Endodermal cell (in vitro differentiated cells): ENCODE measurements at places on chromosomes 3 and 15. TPM values are rescaled to one million over a fixed set of nuclear protein-coding genes. Genes with fewer than 3 reads are reported as not detected.

The SERINC4 gene
- 0.16 and 0.18 TPM in 2 replicates for total RNA-seq

The FEZF2 gene
- not detected in 3 replicates for total RNA-seq

The SCAANT1 gene
- total RNA-seq: not detected in 2 replicates

The ZPLD1 gene
- total RNA-seq: 0.18 TPM in 1 of 2 replicates, not detected in the other

The DET1 gene
- total RNA-seq: 4.4 and 4.8 TPM in 2 replicates

- H3K27me3 ChIP-seq: peaks cover 85% of the 10 kb centered on the region
- no peaks in the 10 kb centered on the region for H3K36me3 ChIP-seq
- H3K4me1 ChIP-seq: peaks cover 4% of the 10 kb centered on the region
- H3K27ac ChIP-seq: no peak overlapping the region
- no peak for DNase-seq
These were observed 33.1 kb downstream of the RASGRP1 start for GRCh38 chr15:38531509-38531908.

DNA sequence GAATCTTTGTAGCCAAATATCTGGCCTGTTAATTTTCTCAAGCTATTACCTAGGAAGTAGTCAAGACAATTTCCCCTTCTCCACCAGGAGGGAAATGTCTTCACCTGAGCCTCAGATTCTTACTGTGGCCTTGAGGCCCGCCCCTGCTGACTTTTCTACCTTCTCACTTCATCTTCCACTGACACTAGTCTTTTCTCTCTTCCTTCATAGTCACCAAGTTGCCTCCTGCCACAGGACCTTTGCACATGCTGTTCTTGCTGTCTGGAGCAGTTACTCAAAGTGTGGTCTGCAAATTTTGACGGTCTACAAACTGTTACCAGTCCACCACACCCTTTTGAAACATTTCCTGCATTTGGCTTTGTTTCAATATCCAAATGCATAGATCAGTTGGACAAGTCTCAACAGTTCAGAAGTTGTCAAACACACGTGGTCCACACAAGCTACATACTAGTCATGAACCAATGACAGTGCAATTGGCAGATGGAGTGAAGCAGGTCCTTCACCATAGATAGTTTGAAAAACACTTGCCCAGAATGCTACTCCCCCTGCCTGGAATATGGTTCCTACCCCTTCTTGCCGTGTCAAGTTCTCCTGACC, 100.5 kb downstream of the OSBPL10 start:
- DNase-seq: no peak
- H3K27me3 ChIP-seq: no peaks in the 10 kb centered on the region
- H3K27ac ChIP-seq: no peak overlapping the region
- H3K4me3 ChIP-seq: no peak overlapping the region
- peaks cover 3% of the 10 kb centered on the region for H3K4me1 ChIP-seq
- H3K36me3 ChIP-seq: no peaks in the 10 kb centered on the region

DNA sequence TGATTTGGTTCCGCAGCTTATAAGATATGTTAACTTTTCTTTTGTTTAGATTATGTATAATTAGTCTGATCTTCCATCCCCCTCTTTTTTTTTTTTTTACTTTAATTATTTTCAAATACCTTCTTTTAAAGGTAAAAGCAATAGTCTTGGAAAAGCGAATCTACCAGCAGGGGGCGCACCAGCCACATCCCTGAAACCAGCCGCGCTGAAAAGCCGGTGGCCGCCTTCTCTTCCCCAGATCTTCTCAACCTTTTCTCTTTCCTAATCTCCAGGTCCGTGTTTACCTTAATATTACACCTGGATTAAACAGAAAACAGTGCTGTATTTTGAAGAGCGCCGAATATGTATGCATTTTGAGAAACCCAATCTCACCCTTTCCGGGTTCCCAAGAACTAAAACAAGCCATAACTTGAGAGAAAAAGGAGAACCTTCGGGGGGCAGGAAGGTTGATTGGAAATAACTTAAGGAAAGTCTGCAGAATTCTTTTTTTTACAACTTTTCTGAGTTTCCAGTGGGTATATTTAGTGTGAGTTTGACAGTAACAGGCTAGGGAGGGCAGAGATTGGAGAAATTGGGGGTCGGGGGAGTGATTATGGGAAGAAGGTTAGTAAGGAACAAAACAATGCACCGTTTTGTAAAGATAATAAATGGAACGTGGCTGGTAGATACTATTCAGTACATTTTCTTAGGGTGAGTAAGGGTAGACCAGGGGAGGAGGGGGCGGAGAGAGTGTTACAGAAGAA, 2.0 kb upstream of the SOX2 start:
- peaks cover 16% of the 10 kb centered on the region for H3K4me1 ChIP-seq
- peak overlapping the region; percentile 75 for H3K4me3 ChIP-seq
- H3K36me3 ChIP-seq: no peaks in the 10 kb centered on the region
- H3K27me3 ChIP-seq: peaks cover 84% of the 10 kb centered on the region
- peak; percentile 95 for DNase-seq
- peak overlapping the region; percentile 90 for H3K27ac ChIP-seq

DNA sequence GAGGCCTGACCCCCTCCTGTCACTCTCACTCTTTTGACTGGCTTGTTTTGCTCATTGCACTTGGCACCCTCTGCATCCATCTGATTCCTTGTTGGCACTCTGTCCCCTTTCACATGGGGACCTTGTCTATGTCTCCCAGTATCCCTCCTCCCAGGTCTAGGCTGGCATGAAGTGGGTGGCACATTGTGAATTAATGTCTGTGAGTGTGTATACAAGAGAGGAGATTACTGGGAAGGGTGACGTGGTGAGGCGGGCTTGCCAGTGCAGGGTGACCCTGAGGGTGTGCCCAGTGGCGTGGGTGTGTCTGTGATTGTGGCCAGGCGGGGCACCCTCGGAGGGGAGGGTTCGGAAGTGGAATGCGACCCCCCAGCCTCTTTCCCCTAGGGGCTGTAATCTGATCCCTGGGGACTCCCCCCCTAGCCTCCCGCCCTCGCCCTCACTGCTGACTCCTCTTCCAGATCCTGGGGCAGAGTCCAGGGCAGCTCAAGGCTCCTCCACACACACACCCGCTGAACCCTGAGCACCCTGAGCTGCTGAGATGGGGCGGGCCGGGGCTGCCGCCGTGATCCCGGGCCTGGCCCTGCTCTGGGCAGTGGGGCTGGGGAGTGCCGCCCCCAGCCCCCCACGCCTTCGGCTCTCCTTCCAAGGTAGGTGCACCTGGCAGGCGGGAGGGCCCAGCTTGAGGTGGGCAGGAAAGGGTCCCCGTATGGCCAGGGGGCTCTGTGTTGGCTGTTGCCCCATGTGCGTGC, at the start of gene SEMA3B:
Gene SEMA3B (plus strand): TSS at position 445 of the 749 bp plus-strand sequence. CDS start 94 bp downstream, at position 539.
- H3K4me3 ChIP-seq: no peak within 1 kb of the TSS
- H3K36me3 ChIP-seq: no peaks in the 10 kb centered on the region
- peak within 1 kb of the TSS; percentile 16 for H3K27ac ChIP-seq
- peak; percentile 63 for DNase-seq

- no peaks in the 10 kb centered on the region for H3K27me3 ChIP-seq
- no peak overlapping the region for H3K27ac ChIP-seq
- no peaks in the 10 kb centered on the region for H3K36me3 ChIP-seq
- no peak overlapping the region for H3K4me3 ChIP-seq
- no peak for DNase-seq
These were observed 28.6 kb upstream of the SH3BP5 start for GRCh38 chr3:15360788-15361493.

DNA sequence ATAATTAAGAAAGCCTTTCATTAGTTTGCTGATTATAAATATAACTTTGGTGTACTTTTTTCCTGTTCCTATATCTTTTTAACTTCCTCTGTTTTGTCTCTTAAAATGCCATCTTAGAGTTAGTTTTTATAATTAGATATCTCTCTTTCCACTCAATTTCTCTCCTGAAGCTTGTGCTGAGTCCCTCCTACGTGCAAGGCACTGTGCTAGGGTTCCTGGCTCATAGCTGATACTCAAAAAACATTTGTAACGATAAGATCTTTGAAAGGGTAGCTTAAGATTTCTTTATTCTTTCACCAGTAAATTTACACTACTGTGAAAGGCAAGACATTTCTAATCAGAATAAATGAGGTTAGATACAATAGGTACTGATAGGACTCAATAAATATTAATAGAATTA, 358.8 kb downstream of the MECOM start:
- no peaks in the 10 kb centered on the region for H3K36me3 ChIP-seq
- DNase-seq: no peak
- H3K4me1 ChIP-seq: peaks cover 18% of the 10 kb centered on the region

DNA sequence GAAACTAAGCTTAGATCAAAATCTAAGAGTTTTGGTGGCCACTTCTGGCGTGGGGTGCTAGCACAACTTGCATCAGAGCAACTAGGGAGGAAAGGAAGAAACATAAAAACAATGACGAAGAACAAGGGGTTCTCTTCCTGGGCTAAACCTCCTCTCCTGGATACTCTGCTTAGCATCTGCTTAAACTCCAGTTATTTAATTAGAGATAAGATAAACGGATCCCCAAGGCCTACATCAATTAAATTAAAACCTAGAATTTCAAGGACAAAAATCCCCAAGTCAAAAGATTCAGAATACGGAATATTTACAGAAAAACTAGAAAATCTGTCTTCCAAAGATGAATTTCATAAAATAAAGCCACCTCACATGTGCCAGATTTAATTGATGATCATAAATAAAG, 281.9 kb downstream of the SHOX2 start:
- no peaks in the 10 kb centered on the region for H3K36me3 ChIP-seq
- H3K27ac ChIP-seq: no peak overlapping the region
- H3K4me1 ChIP-seq: no peaks in the 10 kb centered on the region

GRCh38 chr3:58117561-58118181, 93.1 kb downstream of the DNASE1L3 start:
- DNase-seq: peak; percentile 59
- no peak overlapping the region for H3K4me3 ChIP-seq
- H3K4me1 ChIP-seq: no peaks in the 10 kb centered on the region
- peaks cover 95% of the 10 kb centered on the region for H3K36me3 ChIP-seq
- no peaks in the 10 kb centered on the region for H3K27me3 ChIP-seq

- H3K4me1 ChIP-seq: no peaks in the 10 kb centered on the region
- no peak for DNase-seq
- peak overlapping the region; percentile 82 for H3K4me3 ChIP-seq
- H3K27me3 ChIP-seq: peaks cover 10% of the 10 kb centered on the region
- H3K27ac ChIP-seq: peak overlapping the region; percentile 30
These were observed 657 bp downstream of the PATL2 start for GRCh38 chr15:44710236-44711095.

GRCh38 chr15:34782901-34783300, 12.4 kb downstream of the ACTC1 start:
- no peak overlapping the region for H3K4me3 ChIP-seq
- no peaks in the 10 kb centered on the region for H3K36me3 ChIP-seq
- H3K4me1 ChIP-seq: no peaks in the 10 kb centered on the region
- no peaks in the 10 kb centered on the region for H3K27me3 ChIP-seq
- no peak for DNase-seq

DNA sequence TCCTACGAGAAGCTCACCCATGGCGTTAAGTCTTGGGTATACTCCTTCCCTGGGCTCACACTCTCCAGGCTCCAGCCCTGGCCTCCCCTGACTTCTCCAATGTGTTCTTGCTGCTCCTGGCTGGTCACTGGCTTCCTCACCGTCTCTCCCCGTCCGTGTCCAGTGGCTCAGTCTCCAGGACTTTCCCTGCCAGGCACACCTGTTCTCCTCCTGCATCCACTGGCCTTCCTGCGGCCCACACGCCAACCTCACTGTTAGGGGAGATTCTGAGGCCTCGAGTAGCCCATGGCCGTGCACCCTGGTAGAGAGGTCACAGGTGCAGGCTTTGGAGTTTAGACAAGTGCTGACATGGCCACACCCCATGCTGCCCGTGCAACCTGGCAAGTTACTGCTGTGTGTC, 91.9 kb upstream of the SNRPA1 start:
- H3K4me3 ChIP-seq: no peak overlapping the region
- H3K4me1 ChIP-seq: no peaks in the 10 kb centered on the region
- H3K27me3 ChIP-seq: no peaks in the 10 kb centered on the region

- no peak overlapping the region for H3K27ac ChIP-seq
- H3K27me3 ChIP-seq: no peaks in the 10 kb centered on the region
- DNase-seq: no peak
- no peak overlapping the region for H3K4me3 ChIP-seq
- no peaks in the 10 kb centered on the region for H3K4me1 ChIP-seq
These were observed 876.7 kb downstream of the NAALADL2 start for GRCh38 chr3:175735866-175736265.

- no peaks in the 10 kb centered on the region for H3K27me3 ChIP-seq
- no peak overlapping the region for H3K4me3 ChIP-seq
- H3K36me3 ChIP-seq: no peaks in the 10 kb centered on the region
- no peak for DNase-seq
- no peak overlapping the region for H3K27ac ChIP-seq
- H3K4me1 ChIP-seq: peaks cover 7% of the 10 kb centered on the region
These were observed 816.9 kb downstream of the FHIT start for GRCh38 chr3:60434323-60434722.
